ENCODE measurements at places on chromosomes 3 and 15.

- H3K27me3 ChIP-seq: no peaks in the 10 kb centered on the region
- DNase-seq: no peak
- H3K4me3 ChIP-seq: no peak overlapping the region
- H3K4me1 ChIP-seq: peaks cover 16% of the 10 kb centered on the region
- peak overlapping the region; percentile 5 for H3K27ac ChIP-seq
These were observed 99.1 kb downstream of the DAPK2 start for GRCh38 chr15:63947228-63947627.

GRCh38 chr3:123344175-123344906 is 104.5 kb downstream of the ADCY5 start:
- no peak for DNase-seq
- peaks cover 8% of the 10 kb centered on the region for H3K4me1 ChIP-seq
- no peak overlapping the region for H3K27ac ChIP-seq
- H3K27me3 ChIP-seq: peaks cover 8% of the 10 kb centered on the region

DNA sequence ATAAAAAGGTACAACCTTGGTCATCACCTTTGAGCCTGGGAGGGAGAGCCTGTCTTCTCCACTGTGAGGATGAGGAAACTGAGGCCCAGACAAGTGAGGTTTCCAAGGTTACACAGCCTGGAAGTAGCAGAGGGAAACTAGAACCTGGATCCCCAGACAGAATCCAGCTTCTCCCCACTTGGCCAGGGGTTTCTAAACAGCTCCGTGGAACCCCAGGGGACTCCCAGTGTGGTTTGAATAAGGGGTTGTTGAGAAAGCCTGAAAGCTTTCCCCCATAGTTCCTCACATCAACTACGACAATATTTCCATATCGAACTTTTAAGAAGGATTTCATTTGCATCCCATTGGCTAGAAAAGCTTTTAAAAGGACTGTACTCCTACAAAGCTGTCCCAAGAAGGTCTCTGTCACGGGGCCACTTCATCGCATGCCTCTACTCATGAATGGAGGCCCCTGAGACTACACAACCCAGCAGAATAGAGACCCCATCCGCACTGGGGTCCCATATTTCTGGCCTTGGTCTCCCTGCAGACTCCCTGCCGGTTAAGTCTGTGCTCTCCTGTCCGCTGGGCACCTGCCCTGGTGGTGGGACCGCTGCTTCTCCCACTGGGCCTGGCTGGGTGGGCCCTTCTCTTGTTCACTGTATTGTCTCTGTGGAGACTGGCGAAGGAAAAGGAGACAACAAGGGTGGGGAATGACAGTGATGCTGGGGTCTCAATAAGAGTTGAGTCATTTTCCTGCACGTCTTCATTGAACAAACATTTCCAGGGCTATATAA is 178.5 kb downstream of the SMAD6 start:
- no peaks in the 10 kb centered on the region for H3K4me1 ChIP-seq
- no peak overlapping the region for H3K27ac ChIP-seq
- no peak overlapping the region for H3K4me3 ChIP-seq
- H3K36me3 ChIP-seq: no peaks in the 10 kb centered on the region
- DNase-seq: no peak

GRCh38 chr3:66398228-66399025 is 102.4 kb downstream of the LRIG1 start:
- no peak overlapping the region for H3K27ac ChIP-seq
- no peaks in the 10 kb centered on the region for H3K27me3 ChIP-seq
- no peak for DNase-seq

DNA sequence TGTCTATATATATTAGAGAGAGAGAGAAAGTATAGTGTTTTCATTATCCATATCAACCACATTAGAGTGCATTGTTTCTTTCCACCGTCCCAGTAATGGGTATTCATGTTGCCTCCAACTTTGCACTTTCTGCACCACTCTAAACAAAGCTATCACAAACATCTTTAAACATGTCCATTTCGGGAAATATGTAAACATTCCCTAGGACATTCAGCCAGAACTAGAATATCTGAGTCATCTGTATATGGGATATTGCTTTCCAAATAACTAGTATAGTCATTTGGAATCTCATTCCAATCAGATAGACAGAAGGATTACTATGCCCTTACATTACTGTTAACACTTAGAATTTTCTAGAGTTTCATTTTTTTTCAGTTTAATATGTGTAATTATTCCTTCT is 914.9 kb upstream of the EPHA6 start:
- no peaks in the 10 kb centered on the region for H3K27me3 ChIP-seq
- no peak overlapping the region for H3K4me3 ChIP-seq
- DNase-seq: no peak
- no peaks in the 10 kb centered on the region for H3K4me1 ChIP-seq

GRCh38 chr3:33417066-33417673 is 23.0 kb downstream of the UBP1 start:
- H3K27ac ChIP-seq: no peak overlapping the region
- H3K4me1 ChIP-seq: peaks cover 8% of the 10 kb centered on the region
- DNase-seq: no peak
- H3K27me3 ChIP-seq: no peaks in the 10 kb centered on the region
- no peak overlapping the region for H3K4me3 ChIP-seq
- H3K36me3 ChIP-seq: peaks cover 60% of the 10 kb centered on the region

DNA sequence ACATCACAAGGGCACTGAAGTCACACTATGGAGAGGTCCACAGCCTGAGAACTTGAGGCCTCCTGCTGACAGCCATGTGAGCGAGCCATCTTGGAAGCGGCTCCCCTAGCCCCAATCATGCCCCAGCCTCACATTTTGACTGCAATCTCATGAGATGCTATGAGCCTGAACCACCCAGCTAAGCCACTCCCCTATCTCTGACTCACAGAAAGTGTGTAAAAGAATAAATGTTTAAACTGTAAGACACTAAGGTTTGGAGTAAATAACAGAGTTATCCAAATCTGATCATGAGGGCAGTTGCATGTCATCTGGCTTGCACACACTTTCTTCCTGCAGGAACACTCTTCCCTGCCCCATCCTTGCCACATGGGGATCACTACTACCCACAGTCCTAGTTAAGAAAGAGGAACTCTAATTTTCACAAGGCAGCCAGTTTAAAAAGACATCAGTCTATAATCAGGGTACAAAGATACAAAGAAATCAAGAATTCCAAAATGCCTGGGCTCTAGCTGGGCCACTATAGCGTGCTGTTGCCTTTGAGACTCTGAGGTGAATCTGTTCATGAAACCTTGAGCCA is 494.2 kb downstream of the FOXP1 start:
- peaks cover 33% of the 10 kb centered on the region for H3K36me3 ChIP-seq
- peaks cover 53% of the 10 kb centered on the region for H3K4me1 ChIP-seq
- DNase-seq: no peak
- H3K4me3 ChIP-seq: no peak overlapping the region
- no peak overlapping the region for H3K27ac ChIP-seq
- H3K27me3 ChIP-seq: no peaks in the 10 kb centered on the region

DNA sequence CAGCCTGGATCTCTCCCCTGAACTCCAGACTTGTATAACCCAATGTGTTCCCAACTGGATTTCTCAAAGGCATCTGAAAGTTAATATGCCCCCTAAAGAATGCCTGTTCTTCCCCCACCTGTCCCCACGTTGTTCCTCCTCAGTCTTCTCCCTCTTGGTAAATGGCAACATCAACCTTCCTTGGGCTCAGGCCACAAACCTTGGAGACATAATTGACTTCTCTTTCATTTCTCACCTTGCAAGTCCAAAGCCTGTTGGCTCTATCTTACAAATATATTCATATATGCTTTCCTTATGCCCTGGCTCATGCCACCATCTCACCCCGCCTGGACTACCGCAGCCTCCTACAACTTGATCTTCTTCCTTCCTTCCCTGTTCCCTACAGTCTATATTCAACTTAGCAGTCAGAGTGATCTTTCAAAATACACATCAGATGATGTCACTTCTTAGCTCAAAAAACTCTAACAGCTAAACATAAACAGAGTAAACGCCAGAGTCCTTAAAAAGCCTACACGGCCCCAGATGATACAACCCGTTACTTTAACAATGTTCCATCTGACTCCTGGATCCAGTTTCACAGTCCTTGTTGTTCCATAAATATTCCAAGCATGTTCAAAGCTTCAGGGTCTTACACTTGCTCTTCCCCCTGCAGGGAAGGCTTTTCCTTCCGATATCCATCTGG is 66.2 kb downstream of the ETV5 start:
- H3K4me3 ChIP-seq: no peak overlapping the region
- H3K4me1 ChIP-seq: no peaks in the 10 kb centered on the region
- H3K36me3 ChIP-seq: no peaks in the 10 kb centered on the region

DNA sequence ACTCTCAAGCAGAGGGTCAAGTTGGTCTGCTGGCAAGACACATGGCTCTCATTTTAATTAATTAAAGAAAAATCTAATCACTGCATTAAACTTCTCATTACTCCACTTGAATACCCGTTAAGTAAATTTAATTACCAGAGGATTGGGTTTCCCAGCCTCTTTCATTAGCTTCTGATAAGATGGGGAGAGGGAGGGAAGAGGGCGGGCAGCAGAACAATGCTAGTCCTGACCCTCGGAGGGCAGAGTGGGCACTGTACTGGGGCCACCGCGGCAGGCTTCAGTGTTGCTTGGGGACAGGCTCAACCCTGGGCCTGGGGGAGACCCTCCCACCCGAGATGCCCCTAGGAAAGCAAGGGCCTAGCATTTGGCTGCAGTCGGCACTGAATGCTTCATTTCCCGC is 55.6 kb upstream of the LINGO1 start:
- no peak for DNase-seq
- no peaks in the 10 kb centered on the region for H3K27me3 ChIP-seq
- no peak overlapping the region for H3K4me3 ChIP-seq
- H3K36me3 ChIP-seq: no peaks in the 10 kb centered on the region
- H3K4me1 ChIP-seq: no peaks in the 10 kb centered on the region
- no peak overlapping the region for H3K27ac ChIP-seq

GRCh38 chr15:78565951-78566774 is 843 bp downstream of the CHRNA5 start:
- peaks cover 22% of the 10 kb centered on the region for H3K27me3 ChIP-seq
- peak overlapping the region; percentile 87 for H3K4me3 ChIP-seq

GRCh38 chr15:95401587-95401986 is 928.9 kb upstream of the NR2F2 start:
- H3K27ac ChIP-seq: no peak overlapping the region
- no peaks in the 10 kb centered on the region for H3K4me1 ChIP-seq
- no peaks in the 10 kb centered on the region for H3K36me3 ChIP-seq
- H3K4me3 ChIP-seq: no peak overlapping the region

DNA sequence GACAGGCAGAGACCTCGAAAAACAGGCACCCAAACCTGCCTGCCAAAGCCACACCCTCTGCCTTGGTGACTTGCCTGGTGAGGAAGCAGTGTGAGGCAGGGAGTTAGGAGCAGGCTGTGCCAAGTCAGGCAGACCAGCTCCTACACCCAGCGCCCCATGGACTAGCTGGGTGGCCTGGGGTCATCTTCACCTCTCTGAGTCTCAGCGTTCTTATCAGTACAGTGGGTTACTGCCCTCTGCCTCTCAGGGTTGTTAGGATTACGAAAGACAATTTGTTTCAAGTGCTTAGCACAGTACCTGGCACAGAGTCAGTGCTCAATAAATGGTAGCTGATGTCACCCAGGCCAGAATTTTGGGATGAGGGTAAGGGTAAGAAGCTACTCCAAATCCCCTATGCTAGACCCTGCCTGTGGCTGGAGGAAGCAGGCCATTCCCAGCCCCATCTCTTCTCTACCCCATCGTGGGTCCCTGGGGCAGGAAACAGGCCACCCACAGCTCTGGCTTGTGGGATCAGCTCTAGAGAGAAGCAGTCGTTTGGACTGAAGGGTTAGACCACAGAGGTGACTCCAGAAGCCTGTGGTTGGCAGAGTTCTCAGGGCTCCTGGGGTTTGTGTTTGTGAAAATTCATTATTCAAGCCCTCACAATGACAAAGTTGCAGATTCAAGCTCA is 10.1 kb downstream of the SLC51B start:
- H3K4me1 ChIP-seq: peaks cover 8% of the 10 kb centered on the region
- H3K27me3 ChIP-seq: no peaks in the 10 kb centered on the region
- no peaks in the 10 kb centered on the region for H3K36me3 ChIP-seq
- no peak for DNase-seq
- H3K4me3 ChIP-seq: no peak overlapping the region

- H3K4me3 ChIP-seq: no peak overlapping the region
- DNase-seq: no peak
- H3K27ac ChIP-seq: no peak overlapping the region
These were observed 250.1 kb downstream of the SQOR start for GRCh38 chr15:45884755-45885445.

- H3K36me3 ChIP-seq: peaks cover 55% of the 10 kb centered on the region
- H3K27ac ChIP-seq: no peak overlapping the region
- H3K4me1 ChIP-seq: no peaks in the 10 kb centered on the region
- no peak for DNase-seq
- H3K27me3 ChIP-seq: no peaks in the 10 kb centered on the region
These were observed 51.3 kb downstream of the NUP210 start for GRCh38 chr3:13368834-13369233.

Data from T-helper 2 cell treated with Interferon-gamma antibody and Interleukin-4, amounts not matched to agents 5 μg/mL and 100 μg/mL, for 36 hours (primary cell).